ENCODE measurements at places on chromosomes 4 and X. TPM values are rescaled to one million over a fixed set of nuclear protein-coding genes. Genes with fewer than 3 reads are reported as not detected.

- peaks cover 9% of the 10 kb centered on the region for H3K4me1 ChIP-seq
- DNase-seq = no peak
- peaks cover 11% of the 10 kb centered on the region for H3K36me3 ChIP-seq
- no peak overlapping the region for H3K4me3 ChIP-seq
- H3K27me3 ChIP-seq = no peaks in the 10 kb centered on the region
These were observed 182.9 kb downstream of the AFAP1 start for GRCh38 chr4:7756561-7757355.

DNA sequence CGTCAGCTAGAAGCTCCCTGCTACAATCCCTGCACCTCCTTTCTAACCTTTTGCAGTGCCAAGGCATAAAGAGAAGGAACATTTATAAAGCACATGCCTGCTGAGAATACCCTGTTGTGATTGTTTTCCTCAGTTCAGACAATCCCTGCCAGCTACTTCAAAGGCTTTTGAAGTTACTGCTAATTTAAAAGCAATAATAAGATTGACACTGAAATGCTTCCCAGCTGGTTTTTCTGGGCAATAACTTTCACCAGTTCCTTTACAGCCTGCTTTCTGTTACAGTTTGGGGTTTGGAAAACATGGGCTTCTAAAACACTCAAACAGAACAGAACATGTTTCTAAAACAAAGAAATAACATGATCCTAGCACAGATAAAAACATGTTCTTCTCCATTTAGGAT, 232.3 kb upstream of the CPEB2 start:
- H3K27me3 ChIP-seq = no peaks in the 10 kb centered on the region
- H3K4me3 ChIP-seq = no peak overlapping the region
- no peak for DNase-seq
- no peaks in the 10 kb centered on the region for H3K36me3 ChIP-seq

DNA sequence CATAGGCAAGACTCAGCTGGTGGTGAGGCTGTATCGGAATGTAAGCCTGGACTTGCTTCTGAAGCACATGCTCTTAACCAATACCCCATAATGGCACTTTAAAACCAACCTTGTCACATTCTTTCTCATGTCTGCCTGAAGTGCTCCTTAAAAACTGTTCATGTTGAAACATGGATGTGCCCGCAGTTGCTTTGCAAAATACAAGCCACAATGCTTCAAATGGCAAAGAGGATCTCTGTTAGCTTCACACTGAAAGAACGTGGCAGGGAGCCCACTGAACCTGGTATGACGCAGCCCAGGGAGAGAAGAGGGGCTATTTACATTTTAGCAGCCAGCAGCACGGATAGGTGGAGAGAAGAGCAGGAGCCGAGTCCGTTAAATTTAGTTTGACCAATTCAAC, 29.3 kb downstream of the SOD3 start:
- H3K27ac ChIP-seq = no peak overlapping the region
- DNase-seq = no peak
- H3K27me3 ChIP-seq = no peaks in the 10 kb centered on the region
- H3K4me1 ChIP-seq = no peaks in the 10 kb centered on the region

DNA sequence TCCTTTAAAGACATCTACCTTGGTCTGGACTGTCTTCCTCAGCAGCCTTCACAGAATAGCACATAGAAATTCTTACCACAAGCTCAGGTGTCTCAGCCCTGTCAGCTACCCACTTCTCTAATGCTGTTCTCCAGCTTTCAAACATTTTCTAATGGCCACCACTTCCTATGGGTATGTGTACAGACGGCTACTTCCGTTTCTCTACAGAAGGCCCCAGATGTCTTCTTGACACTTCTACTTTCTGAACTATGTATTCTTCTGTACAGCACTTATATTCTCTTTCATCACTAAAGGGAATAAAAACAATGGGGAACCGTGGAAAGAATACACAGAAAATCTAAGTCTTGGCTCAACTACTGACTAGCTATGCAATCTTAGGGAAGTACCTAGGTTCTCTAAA, 13.3 kb downstream of the OPHN1 start:
- no peak overlapping the region for H3K4me3 ChIP-seq
- DNase-seq = no peak
- H3K4me1 ChIP-seq = peaks cover 4% of the 10 kb centered on the region
- no peak overlapping the region for H3K27ac ChIP-seq

DNA sequence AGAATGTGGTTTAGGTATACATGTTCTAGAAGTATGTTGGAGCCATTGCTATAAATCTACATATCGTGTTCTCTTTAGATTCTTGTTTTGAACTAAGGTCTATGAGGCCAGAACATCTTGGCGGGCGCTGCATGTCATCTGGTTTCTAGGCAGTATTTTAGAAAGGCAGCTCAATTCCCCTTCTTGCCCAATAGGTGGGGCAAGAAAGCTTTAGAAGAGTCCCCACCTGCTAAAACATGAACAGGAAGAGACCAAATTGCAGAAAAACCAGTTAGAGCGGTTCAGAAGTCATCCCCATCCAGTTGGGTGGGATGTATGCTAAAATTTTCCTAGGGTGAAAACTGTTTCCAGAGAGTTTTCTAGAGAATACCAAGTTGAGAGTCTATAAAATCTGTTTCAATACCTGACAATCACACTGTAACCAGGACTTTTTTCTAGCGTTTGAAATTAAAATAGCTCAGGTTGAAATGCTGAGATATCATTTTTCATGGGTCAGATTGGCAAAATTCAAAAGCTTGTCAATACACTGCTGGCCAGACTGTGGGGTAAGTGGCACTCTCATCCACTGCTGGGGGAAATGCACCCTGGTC, 17.5 kb upstream of the SH3KBP1 start:
- no peaks in the 10 kb centered on the region for H3K4me1 ChIP-seq
- no peak for DNase-seq
- no peaks in the 10 kb centered on the region for H3K27me3 ChIP-seq
- no peaks in the 10 kb centered on the region for H3K36me3 ChIP-seq

DNA sequence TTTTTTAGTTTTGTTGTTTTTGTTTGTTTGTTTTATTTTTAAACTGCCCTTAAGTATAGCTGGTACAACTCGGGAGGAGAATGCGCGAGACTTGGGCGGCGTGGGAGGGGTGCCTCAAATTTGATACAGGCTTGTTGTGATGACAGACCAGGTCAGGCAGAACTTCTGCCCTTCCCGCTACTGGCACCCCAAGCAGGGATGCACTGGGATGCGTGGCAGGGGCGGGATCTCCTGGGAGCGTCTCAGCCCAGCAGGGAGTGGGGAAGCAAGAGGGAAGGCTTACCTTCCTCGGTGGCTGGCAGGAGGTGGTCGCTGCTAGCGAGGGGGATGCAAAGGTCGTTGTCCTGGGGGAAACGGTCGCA, 851 bp downstream of the SFRP2 start:
- peak overlapping the region; percentile 26 for H3K4me3 ChIP-seq
- DNase-seq = peak; percentile 57
- H3K4me1 ChIP-seq = peaks cover 30% of the 10 kb centered on the region

DNA sequence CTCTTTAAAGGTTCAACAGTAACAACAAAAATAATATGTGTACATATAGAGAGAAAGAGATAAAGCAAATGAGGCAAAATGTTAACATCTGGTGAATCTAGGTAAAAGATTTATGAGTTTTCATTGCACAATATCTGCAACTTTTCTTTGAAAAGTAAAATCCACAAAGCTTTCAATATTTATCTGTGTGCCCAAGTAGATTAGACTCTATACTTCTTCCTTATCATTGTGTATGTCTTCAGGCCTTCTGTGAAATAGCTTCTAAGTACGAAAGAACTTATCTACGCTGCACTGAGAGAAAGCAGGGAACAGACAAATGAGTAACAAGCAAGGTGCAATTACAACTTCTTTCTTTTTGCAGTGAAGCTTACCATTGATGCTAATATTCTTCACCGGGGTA, 81.6 kb downstream of the NPNT start:
- H3K36me3 ChIP-seq = no peaks in the 10 kb centered on the region
- no peaks in the 10 kb centered on the region for H3K4me1 ChIP-seq
- no peaks in the 10 kb centered on the region for H3K27me3 ChIP-seq
- no peak overlapping the region for H3K27ac ChIP-seq

DNA sequence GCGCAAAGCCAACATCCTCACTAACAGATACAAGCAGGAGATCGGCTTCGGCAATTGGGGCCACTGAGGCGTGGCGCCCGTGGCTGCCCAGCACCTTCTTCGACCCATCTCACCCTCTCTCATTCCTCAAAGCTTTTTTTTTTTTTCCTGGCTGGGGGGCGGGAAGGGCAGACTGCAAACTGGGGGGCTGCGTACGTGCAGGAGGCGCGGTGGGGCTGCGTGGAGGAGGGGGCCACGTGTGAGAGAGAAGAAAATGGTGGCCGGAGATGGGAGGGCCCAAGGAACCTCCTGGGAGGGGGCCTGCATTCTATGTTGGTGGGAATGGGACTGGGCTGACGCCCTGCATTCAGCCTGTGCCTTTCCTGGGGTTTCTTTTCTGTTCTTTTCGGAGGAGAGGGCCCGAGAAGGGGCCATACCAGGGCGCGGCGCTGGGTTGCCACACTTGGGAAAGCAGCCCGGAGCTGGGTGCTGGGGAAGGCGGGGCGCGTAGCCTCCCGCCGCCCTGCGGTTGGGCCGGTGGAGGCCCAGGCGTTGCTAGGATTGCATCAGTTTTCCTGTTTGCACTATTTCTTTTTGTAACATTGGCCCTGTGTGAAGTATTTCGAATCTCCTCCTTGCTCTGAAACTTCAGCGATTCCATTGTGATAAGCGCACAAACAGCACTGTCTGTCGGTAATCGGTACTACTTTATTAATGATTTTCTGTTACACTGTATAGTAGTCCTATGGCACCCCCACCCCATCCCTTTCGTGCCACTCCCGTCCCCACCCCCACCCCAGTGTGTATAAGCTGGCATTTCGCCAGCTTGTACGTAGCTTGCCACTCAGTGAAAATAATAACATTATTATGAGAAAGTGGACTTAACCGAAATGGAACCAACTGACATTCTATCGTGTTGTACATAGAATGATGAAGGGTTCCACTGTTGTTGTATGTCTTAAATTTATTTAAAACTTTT, 4.5 kb downstream of the MID1IP1 start:
- peak overlapping the region; percentile 67 for H3K4me3 ChIP-seq
- peak; percentile 88 for DNase-seq
- peaks cover 3% of the 10 kb centered on the region for H3K4me1 ChIP-seq
- H3K27ac ChIP-seq = peak overlapping the region; percentile 88
- H3K36me3 ChIP-seq = no peaks in the 10 kb centered on the region

Gene GYPB
- not detected for total RNA-seq

Gene ATP8A1
- total RNA-seq = 79.3 TPM

Gene ETDB
- total RNA-seq = not detected

All from upper lobe of right lung (tissue), 1 donor.